Mononuclear cell (primary cell): ENCODE measurements at places on chromosomes 5 and 9. TPM values are rescaled to one million over a fixed set of nuclear protein-coding genes. Genes with fewer than 3 reads are reported as not detected.

Gene KIAA1191
- total RNA-seq = 34.0 TPM

Gene MARCOL
- total RNA-seq = not detected

Gene SNX2
- 159 TPM for total RNA-seq

Gene KCTD16
- total RNA-seq = under 0.01 TPM

Gene TMOD1
- 0.84 TPM for total RNA-seq

Gene SPAAR
- total RNA-seq = not detected

Gene UBE2QL1
- not detected for total RNA-seq

Gene PTPDC1
- total RNA-seq = 3.9 TPM

Gene NDST1
- 13.0 TPM for total RNA-seq

Gene C1QTNF2
- total RNA-seq = 0.10 TPM

Gene HACD4
- total RNA-seq = 25.4 TPM

Gene GPR150
- total RNA-seq = 0.42 TPM

Gene FCN1
- total RNA-seq = 1,156 TPM

Gene PAX5
- 12.6 TPM for total RNA-seq

Gene PCDHGC5
- not detected for total RNA-seq

Gene CCNJL
- 0.94 TPM for total RNA-seq

Gene ADRA1B
- not detected for total RNA-seq

Gene OTP
- not detected for total RNA-seq

Gene RNF208
- 0.31 TPM for total RNA-seq

Gene PCDHB4
- total RNA-seq = not detected

Gene TCOF1
- total RNA-seq = 21.7 TPM

Gene SPINK5
- total RNA-seq = not detected

Gene DCTN3
- 43.6 TPM for total RNA-seq

Gene SHISAL2B
- total RNA-seq = not detected
